Activated CD4-positive, alpha-beta T cell treated with anti-CD3 and anti-CD28 coated beads for 24 hours (primary cell): ENCODE measurements at places on chromosomes 16 and 17.

- DNase-seq = no peak
Observed at GRCh38 chr16:3461151-3461550, 17.7 kb downstream of the NAA60 start.

DNA sequence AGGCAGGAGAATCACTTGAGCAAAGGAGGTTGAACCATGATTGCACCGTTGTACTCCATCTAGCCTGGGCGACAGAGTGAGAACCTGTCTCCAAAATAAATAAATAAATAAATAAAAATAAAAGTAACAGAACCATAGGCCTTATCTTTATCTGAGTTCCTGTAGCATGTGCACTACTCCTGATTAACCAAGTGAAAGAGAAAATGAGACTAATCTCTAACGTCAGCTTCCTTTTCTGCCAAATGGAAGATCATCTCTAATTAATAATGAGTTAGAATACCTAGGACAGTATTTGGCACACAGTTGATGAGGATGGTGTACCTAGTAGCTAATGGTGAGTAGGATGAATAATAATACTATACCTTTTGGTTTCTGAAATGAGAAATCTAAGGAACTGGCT lies 520.4 kb downstream of the WWOX start:
- no peak for DNase-seq

- no peak for DNase-seq
Observed at GRCh38 chr17:75152922-75153779, 1.2 kb downstream of the JPT1 start.

DNA sequence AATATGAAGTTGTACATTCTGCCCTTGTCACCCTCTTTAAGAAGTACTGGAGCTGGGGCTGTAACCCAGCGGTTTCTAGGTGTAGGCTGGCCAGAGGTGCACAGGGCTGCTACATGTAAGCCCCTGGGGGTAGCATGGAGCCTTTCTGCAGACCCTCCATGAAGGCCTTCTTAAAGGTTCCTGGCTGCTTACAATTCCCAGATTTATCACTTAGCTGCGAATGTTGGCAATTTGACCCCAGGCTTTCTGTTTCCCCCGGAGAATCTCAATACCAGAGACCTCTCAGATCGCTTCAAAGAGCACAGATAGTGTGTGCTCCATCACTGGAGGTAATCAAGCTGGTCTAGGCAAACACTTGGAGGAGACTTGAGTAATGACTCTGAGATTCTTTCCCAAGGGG lies 309.4 kb downstream of the CBLN1 start:
- DNase-seq = no peak

DNA sequence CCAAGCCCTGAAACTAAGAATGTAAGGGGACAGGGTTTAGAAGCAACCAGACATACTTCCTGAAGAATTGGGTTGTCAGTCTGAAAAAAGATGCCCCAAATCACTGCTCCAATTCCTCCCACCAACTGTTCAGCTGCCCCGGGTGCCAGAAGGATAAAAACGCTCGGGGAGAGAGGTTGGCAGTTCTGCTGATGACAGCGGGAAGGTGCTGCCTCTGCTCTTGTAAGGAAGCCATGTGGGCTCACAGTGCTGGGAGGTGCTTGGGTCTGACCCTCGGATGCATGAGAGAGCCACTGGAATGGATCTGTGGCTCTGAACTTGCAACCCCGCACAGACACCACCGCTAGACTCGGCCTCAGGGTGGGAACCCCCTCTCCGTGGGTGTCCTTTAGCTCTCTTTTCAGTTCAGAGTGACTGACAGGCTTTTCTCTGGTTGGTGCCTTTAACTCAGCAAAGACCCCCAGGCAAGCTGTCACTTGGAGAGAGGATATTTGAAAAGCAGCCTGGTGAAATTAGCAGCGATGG lies 364.8 kb upstream of the RBFOX1 start:
- no peak for DNase-seq

DNA sequence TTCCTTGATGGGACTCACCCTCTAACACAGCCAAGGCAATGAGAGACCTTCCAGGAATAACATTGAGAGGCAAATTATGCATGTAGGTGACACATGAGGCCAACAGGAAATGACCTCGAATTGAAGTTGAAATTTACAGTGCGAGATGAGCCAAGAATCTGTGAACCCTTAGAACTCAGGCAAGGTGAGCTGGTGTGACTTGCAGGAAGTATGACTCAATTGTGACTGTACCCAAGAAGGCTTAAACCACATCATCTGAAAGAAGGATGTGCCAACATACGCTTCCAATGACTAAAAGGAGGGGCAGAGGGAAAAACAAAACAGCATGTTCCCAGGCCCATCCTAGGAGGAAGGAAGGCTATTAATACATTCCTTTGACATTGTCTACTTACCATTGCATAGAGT lies 44.8 kb downstream of the PITPNC1 start:
- peak; percentile 51 for DNase-seq

DNA sequence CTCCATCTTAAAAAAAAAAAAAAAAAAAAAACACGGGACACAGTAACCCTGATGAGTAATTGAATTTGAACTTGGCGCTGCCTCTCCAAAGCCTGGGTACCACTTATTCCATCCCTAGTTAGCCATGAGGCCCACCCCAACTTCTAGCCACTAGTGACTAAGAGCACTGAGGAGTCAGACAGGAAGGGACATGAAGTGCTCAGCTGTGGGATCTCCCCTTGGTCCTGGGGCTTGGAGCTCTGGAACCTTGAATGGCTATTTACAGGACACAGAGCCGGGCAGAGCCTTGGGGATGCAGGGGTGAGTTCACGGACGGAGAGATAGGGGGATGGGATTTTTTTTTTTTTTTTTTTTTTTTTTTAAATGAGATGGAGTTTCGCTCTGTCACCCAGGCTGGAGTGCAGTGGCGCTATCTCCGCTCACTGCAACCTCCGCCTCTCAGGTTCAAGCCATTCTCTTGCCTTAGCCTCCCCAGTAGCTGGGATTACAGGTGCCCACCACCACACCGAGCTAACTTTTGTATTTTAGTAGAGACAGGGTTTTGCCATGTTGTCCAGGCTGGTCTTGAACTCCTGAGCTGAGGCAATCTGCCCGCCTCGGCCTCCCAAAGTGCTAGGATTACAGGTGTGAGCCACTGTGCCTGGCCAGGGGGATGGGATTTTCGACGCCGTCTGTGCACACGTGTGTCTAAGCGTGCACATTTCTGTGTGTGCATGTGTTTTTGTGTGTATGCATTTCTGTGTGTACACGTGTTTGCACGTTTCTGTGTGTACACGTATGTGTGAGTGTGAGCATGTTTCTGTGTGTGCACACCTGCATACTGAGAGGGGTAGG lies 20.4 kb upstream of the CIBAR2 start:
- DNase-seq = no peak

- DNase-seq = no peak
Observed at GRCh38 chr17:70139449-70139993, 29.8 kb upstream of the KCNJ2 start.

DNA sequence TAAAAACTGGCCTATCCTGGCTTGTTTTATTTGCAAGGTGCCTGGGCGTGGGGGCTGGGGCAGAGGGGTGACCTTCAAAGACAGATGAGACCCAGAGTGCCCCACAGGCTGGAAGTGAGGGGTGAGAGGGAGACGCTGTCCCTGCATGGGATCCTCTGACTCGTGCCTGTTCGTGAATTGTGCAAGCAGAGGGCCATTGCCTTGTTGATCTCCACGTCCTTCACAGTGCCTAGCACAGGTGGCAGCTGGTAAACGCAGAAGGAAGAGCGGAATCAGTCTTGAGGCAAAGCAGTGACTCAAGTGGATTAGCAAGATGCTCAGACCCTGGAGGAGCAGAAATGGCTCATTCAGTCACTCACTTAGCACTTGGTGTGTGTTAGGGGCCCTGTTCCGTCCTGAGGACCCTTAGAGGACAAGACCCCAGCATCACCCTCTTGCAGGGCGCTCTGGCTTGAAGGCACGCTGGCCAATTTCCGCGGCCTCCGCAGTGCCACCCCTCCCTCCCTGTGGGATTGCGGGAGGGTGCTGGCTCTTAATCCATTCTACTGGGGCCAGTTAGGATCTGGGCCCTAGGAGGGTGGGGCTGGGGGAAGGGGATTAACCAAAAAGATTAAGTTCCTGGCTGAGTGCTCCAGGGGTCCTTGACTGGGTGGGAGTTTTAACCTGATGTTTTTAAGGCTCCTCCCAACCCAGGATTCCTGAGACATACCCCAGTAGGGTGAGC lies 151.2 kb downstream of the CCDC182 start:
- DNase-seq = no peak

- DNase-seq = no peak
Observed at GRCh38 chr16:1857433-1858097, 14.4 kb downstream of the MEIOB start.

DNA sequence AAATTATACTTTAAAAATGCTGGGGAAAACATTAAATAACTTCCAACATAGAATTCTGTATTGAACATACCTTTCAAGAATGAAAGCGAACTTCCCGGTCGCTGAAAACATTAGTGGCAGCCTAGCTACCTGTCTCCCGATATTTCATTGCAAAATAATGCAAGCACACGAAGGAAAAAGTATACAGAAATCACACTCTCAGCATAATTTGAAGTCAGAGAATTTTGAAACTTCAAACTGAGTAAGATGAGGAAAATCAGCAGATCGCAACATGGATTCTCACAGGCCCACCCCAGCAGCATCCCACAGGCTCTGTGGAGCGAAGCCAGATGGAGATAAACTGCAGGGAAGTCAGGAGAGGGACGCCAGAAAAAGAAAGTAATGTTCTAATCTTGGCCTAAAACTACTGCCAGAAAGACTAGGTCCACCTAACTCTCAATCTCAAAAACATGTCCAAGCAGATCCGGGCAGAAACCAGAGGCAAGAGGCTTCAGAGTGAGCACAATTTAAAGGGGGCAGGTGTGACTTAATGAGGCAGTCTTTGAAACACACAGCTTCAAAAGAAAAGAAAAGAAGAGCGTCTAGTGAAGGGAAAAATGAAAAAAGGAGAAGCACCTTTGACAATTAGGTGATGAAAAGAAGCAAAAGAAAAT lies 4.8 kb upstream of the GOSR1 start:
- no peak for DNase-seq

DNA sequence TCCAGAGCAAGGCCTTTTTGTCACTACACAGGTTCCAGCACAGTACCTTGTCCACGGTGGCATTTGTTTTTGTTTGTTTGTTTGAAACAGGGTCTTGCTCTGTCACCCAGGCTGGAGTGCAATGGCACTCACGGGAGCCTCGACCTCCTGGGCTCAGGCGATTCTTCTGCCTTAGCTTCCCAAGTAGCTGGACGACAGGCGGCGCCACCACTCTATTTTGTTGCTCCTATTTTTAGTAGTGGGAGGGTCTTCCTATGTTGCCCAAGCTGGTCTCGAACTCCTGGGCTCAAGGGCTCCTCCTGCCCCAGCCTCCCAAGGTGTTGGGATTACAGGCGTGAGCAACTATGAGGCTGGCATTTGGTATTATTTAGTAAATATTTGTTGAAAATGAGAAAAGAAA lies 10.3 kb downstream of the MRC2 start:
- DNase-seq = no peak

GRCh38 chr17:17605729-17606088 lies 14.2 kb upstream of the PEMT start:
- no peak for DNase-seq

DNA sequence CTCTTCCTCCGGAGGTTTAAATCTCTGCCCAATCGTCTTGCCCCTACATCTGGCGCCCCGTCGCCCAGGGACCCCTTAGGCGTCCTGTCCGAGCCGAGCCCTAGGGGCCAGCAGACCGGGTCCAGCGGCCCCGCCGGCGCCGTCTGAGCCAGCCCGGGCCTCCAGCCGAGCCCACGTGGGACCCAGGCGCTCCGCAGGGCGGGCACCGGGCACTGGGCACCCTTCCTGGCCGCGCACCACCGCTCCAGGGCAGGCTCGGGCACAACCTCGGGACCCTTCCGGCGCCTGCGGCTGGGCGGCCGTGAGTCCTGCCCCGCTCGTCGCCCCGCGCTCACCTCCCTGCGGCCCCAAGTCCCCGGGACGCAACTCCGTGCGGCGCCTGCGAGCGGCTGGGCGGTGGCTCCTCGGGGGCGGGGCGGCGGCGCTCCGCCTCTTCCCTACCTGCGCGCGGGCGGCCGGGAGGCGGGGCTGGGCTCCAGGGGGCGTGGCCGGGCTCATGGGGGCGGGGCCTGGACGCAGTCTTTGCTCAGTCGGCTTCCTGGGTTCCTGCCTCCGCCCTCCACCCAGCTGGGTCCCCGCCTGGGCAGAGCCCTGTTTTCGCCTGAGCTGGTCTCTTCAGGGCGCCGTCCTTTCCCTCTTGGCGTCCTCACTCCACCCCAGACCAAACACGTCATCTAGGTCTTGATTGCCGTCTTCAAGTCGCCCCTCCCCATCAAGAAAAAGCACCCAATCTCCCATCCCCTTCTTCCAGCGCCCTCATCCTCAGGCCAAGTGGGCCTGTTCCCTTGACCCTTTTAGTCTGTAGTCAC lies at the start of gene RHBDF2:
TSS of gene RHBDF2 (minus strand) at position 406 of the 809 bp plus-strand sequence. CDS start 19,899 bp downstream, outside the sequence.
- peak; percentile 96 for DNase-seq

DNA sequence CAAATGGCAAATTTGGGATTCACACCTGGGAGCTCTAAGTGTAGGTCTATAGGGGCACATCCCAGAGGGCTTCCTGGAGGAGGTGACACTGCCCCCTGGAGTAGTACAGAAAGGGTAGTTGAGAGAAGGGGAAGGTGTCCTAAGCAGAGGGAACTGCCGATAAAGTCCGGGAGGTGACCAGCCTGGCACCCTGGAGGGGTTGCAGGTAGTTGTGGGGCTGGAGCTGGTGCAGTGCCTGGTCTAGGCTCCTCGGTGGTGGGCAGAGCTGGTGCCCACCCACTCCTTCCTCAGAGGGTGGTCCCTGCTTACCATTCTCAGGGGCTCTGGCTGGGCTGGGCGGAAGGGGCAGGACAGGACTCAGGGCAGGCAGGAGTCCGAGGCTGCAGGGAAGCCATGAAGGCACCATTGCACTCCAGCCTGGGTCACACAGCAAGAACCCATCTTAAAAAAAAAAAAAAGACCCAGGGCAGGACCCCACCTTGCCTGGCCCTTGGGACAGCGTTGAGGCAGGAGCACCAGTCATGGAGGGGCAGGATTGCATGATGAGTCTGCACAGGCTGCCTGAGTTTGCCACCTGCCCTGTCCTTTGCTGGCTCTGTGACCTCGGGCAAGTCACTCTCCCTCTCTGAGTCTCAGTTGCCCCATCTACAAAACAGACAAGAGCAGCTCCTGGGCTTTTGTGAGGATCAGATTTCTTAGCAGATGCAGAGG lies 43.8 kb downstream of the LAT start:
- no peak for DNase-seq

DNA sequence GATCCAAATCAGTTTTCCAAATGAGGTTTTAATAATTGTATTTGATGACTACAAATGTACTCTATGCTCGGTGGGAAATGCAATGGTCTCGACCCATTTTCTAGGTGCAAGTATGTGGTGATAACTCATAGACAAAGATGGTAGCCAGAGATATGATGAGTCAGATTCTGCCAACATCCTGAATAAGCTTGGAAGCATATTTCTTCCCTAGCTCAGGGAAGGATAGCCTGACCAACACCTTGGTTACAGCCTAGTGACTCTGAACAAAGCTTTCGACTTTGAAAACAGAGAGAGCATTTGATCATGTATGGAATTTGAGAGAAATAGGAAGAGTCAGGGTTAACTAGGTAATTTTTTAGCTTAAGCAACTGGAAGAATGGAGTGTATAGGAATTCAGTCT lies 128.3 kb upstream of the MYOCD start:
- no peak for DNase-seq

DNA sequence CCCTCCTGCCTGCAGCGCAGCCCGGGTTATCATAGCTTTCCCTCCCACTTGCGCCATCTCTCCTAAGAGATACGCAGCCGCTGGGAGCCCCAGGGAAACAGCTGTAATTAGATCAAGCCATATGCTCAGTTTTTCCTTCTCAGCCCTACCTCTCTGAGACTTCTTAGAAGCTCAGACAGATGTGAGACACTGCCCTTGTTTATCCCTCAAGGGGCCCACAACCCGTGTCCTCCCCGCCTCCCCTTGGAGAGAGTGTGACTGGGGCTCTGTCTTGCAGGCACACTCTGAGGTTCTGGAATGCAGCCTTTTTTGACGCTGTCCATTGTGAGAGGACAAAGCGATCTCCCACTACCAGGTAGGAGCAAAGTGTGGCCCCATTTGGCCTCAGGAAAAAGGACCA lies 31.2 kb downstream of the CIBAR2 start:
- DNase-seq = no peak
